Spleen (tissue), 13 donors: ENCODE measurements at places on chromosomes 5 and 9. TPM values are rescaled to one million over a fixed set of nuclear protein-coding genes. Genes with fewer than 3 reads are reported as not detected.

GRCh38 chr9:3012245-3012644, 168.3 kb upstream of the PUM3 start:
- DNase-seq, result no peak

DNA sequence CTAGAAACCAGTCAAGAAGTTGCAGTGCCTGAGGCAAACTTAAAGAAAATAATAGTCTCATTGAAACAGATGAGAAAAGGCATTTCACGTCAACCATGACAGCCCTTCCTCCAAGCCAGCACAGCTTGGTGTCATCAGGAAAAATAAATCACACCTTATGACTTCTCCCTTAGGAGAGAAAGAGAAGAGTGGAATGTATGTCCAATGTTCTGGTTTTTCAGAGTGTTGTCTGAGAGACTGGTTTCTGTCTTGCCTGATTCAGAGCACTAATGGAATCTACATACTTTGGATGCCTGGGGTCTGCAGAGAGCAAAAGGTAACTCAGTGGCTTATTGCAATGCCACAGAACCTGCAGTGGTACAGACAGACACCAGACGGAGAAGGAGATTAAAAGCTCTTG, 105.5 kb upstream of the PDE4D start:
- DNase-seq, result no peak

- no peak for DNase-seq
Measured at GRCh38 chr5:150107909-150108447, 21.6 kb upstream of the CSF1R start.

DNA sequence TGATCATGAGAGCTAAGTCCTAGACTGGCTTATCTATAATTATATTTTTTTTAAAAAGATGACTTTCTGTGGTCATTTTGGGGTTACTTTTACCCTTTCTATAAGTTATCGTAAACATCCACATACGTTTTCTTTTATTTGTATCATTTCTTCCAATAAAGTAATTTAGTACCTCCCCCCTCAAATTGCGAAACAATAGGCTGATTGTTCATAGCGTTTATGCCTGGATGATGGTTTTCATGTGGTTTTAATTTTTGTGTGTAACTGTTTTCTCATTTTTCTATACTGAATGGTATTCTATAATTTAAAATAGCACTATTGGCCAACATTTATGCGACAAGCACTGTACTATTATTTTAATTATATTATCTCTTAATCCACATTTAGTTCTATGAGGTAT, 44.5 kb downstream of the SMC5 start:
- DNase-seq, result no peak

- DNase-seq, result no peak
Measured at GRCh38 chr5:61472172-61472958, 140.3 kb downstream of the ZSWIM6 start.

DNA sequence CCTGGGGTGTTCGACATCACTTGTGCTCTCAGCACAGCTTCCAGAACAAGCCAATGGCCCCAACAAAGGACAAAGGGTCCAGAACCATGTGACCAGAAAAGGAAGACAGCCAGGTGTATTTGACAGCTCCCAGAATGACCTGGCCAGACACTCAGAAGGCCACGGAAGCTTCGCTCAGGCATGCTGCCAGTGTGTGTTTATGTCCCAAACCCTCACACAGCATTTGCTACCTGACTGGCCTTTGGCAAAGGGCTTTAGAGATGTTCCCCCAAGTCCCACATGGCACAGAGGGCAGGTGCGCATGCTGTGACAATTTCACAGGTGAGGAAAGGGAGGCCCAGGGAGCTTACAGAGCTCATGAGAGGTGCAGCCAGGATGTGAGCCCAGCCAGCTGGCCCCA, 39.5 kb downstream of the MED10 start:
- DNase-seq, result no peak

Gene PCDHGA11
- polyA plus RNA-seq, result 0.26 TPM

Gene BTNL9
- 17.2 TPM for polyA plus RNA-seq

Gene PCDHGA2
- polyA plus RNA-seq, result 0.19 TPM

Gene PLEKHG4B
- polyA plus RNA-seq, result 0.09 TPM
